ENCODE measurements at places on chromosomes 2 and 18.

- no peak for DNase-seq
Observed at GRCh38 chr2:158921599-158922408, 46.6 kb upstream of the TANC1 start.

GRCh38 chr2:174617120-174617519, 19.5 kb upstream of the WIPF1 start:
- no peak for DNase-seq

DNA sequence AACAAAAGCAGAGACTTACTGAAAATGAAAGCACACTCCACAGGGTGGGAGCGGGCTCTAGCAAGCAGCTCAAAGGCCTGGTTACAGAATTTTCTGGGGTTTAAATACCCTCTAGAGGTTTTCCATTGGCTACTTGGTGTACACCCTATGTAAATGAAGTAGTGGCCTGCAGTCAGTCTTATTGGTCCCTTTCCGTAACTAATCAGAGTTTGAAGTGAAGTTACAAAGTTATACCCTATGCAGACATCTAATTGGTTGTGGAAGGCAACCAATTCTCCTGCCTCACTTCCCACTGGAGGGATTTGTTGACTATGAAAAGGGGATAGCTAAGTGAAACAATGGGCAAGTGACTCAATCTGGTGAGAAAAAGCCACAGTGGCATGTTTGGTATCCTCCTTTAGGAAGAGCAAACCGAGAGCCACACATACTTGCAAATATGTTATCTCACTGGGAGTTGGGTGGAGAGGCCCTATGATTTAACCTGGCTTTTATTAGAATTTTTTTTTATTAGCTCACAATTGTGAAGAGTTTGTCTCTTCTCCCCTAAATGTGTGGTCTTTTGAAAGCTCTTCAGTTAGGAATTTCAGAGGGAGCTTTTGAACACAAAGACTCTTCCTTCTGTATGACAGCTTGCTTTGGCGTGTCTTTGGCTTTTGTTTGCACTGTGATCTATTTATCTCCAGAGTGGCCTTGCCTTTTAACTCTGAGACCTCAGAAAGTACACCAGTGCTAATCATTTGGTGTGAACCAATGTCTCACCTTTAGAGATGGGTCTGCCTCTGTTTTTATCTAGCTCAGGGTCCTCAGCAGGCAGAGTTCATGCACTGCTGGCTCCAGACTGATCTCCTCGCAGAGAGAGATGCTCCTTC, 69.6 kb downstream of the MAP4K4 start:
- no peak for DNase-seq

DNA sequence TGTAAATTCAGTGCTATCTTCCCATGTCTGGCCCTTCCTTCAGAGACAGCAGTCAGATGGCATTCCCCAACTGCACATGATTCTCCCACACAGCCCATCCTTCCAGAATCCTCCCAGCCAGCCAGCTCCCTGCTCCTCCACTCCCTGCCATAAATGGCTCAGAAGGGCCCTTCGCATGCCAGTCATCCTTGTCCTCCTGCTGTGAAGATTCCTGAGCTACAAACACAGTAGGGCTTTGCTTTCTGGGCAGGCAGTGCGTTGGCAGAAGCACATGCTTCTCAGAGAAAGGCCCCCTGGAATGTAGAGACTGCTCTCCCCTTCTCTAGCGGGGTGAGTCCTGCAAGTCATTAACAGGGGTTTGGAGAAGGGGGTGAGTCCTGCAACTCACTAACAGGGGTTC, 71.9 kb downstream of the TEX51 start:
- peak; percentile 48 for DNase-seq

- DNase-seq: no peak
Observed at GRCh38 chr18:45336448-45336847, 278.8 kb upstream of the SLC14A2 start.
